ENCODE measurements at places on chromosomes 12 and 14.

- no peak for DNase-seq
Observed at GRCh38 chr14:24463884-24464785, 21.6 kb upstream of the SDR39U1 start.

GRCh38 chr14:83356080-83356479 is 1822.4 kb upstream of the SEL1L start:
- no peak for DNase-seq

DNA sequence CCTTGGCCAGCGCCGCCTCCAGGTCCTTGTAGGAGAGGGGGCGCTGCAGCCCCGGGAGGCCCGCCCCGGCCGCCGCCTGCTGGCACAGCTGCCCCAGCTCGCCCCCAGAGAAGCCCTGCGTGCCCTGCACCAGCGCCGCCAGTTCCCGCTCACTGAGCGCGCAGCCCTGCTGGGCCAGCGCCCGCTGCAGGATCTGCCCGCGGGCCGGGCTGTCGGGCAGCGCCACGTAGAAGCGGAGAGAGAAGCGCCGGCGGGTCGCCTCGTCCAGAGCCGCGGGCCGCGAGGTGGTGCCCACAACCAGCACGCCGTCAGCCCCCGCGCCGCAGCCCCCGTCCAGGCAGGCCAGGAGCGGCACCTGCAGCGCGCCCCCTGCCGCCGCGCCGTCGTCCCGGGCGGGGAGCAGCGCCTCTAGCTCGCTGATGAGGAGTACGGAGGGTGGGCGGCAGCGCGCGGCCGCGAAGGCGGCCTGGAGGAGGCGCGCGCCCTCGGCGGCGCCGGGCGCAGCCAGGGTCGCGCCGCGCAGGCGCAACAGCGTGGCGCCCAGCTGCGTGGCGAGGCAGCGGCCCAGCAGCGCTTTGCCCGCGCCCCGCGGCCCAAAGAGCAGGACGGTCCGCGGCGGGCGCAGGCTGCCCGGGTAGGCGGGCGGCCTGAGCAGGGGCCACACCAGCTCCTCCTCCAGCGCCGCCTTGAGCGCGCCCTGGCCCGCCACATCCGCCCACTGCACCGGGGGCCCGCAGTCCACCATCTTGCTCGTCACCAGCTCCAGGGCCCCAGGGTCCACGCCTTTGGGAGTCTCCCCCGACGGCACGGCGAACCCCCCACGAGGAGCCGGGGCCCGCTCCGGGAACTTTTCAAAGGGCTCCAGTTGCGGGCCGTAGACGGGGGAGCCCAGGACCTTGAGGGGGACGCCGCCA is 27.7 kb downstream of the FIGNL2 start:
- DNase-seq, result no peak

GRCh38 chr14:95425369-95426115 is 90.9 kb downstream of the SYNE3 start:
- DNase-seq, result no peak

DNA sequence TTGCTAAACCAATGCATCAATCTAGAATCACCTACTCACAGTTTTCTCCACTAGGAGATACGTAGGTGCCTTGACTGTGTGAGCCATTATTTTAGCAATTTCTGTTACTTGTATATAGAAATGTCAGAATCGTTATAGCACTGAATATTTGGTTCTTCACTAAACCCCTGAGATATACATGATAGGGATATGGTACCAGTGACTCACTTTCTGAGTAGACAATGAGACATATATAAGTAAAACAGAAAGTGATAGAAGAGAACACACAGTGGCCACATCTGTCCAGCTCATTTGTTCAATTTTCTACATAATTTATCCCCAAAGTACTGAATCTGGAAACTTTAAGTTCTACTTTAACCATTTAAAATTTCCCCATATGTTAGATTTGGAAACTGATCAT is 1505.5 kb upstream of the TMEM132C start:
- DNase-seq, result no peak

GRCh38 chr14:99961826-99962518 is 103.2 kb upstream of the EVL start:
- no peak for DNase-seq

- DNase-seq, result no peak
Observed at GRCh38 chr12:3988519-3989217, 115.5 kb upstream of the PARP11 start.

DNA sequence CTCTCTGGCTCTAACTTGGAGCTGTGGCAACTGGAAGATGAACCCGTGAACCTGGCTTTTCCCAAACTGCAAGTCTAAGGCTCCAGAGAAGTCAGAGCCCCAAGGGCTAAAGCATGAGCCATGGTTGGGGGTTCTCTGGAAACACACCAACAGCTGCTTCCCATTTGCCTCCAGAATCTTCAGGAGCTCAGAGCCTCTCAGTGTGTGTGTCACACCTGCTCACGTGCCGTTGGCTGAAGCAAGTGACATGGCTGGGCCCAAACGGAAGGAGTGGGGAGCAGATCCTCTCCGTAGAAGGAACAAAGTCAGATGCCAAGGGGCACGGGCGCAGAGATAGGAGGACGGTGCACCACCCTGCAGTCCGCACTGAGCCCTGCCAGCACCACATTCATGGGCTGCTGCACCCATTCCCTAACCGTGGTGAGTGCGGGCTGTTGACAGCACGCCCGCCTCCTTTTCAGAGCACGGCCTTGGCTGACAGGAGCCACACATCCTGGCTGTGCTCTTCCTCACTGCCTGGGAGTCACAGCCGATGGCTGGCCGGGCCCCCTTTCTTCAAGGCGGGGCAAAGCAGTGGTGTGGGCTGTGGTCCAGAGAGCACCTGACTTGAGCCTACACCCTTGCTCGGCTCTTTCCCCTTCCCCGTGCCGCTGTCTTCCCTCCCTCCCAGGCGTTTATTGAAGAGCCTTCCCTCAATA is 16.6 kb upstream of the TRAF3 start:
- DNase-seq, result no peak

GRCh38 chr12:90909069-90909770 is 45.8 kb downstream of the CCER1 start:
- DNase-seq, result peak; percentile 68

DNA sequence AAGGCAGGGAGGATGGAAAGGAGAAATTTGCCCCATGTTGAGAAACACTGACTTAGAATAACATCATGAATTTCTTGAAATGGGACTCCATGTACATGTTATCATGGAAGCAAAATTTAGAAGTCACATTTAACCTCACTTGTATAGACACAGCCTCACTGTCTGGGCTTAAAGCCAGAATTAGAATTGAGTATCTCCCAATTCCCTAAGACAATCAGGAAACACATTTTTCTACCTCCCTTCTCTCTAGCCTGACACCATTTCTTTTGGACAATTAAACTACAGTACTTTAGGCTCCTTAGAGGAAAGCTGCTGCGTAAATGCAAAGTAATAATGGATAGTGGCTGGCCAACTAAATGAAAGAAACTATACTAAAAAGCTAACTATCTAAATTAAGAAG is 795.5 kb downstream of the C12orf50 start:
- no peak for DNase-seq

DNA sequence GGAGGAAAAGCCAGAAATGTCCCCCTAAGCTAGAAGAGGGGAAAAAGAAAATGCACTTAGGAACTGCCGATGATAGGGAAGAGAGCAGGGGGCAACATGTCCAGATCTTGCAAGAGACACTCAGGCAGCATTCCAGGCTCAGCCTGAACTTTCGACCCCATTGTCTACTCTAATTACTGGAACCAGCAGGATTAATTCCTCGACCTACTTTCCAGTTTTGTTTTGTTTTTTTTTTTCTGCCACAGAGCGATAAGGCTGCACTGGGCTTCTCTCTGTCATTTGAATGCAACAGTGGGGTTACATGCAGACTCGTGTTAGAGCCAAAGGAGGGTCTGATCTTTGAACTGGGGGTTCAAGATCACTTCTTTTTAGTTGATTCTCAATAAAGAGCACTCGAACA is 68.7 kb upstream of the MED13L start:
- no peak for DNase-seq

- no peak for DNase-seq
Observed at GRCh38 chr14:69424149-69424923, 25.8 kb downstream of the SLC39A9 start.

GRCh38 chr12:95624589-95624988 is 73.3 kb upstream of the USP44 start:
- DNase-seq, result no peak

DNA sequence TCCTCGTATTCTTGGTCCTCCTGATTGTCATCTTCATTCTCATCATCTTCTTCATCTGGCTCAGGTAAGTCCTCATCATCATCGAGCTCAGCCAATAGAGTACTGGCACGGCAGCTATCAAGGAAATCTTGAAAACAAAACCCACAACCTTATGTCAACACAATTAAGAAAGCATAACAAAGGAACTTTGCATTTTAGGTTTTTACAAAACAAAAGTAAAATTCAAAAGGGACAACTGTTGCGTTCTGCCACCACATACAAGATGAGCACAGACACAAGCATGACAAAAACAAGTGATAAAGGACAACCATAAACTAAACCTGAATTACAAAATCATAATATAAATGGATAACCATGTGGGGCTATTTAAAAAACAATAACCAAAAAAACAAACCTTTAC is 84.7 kb downstream of the HECTD1 start:
- DNase-seq, result no peak

- DNase-seq, result no peak
Observed at GRCh38 chr12:50188875-50189575, 21.9 kb upstream of the CERS5 start.

DNA sequence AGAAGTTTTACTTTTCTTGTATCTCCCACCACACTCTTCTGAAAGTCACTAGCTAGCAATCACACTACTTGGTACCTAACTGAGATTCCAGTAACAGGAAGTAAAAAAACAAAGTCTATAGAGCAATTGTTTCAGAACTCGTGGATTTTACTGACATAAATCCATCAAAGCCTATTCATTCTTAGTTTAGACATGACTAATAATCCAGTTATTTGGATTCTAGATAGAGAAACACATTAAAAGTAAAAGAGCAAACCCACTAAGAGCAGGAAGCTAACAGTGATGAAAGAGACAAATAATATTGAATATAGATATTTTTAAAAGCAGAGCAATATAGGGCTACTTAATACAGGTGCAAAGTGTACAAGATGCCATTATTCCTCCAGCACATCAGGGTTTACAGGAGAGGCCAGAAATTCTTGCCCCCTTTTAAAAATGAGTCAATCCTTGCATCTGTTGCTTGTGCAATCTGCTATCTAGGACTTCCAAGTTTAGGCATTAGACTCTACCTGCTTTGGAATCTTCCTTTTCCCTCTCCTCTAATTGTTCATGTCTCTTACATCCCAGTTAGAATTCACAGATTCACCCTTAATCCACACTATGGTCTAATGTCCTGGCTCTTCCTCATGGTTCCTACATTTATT is 6.0 kb downstream of the HEATR5A start:
- peak; percentile 33 for DNase-seq

GRCh38 chr12:46892887-46893286 is 67.1 kb upstream of the SLC38A4 start:
- no peak for DNase-seq

GRCh38 chr14:94342334-94342934 is 19.3 kb upstream of the SERPINA6 start:
- DNase-seq, result peak; percentile 100

DNA sequence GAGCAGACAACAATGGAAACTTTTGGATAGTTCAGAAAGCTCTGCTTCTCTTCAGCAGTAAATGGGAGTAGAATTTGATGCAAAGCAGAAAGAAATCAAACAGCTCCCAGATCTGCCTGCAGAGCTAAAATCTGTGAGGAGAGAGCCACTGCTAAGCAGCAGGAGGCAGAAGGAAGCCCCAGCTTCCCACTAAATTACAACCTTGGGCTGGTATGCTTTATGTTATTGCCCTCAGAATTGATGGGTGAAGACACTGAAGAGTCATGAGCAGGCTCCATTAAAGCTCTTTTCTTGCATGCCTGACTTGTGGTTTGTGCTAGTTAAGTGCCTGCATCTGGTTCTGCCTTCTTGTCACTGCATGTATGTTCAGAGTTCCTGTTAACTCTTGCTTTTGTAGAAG is 8.4 kb downstream of the ZC2HC1C start:
- DNase-seq, result no peak

All from MCF 10A (cell line).